ENCODE measurements at places on chromosomes 16 and 17.

DNA sequence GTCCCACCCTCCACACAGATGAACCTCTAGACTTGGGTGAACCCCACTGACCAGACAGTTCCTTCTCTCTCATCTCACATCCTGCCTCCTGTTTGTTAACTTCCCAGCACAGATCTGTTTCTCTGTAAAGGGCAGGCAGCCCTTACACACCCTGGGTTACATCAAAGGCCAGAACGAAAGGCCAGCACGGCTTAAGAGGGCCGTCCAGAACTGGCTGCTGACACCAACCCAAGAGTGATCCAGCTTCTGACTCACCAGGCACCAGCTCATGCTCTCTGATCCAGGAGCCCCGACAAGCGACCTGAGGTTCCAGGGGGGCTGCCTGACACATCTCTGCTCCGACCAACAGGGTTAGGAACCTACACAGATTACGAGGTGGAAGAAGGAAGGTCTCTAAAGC, 86.9 kb downstream of the MRM3 start:
- DNase-seq: no peak

DNA sequence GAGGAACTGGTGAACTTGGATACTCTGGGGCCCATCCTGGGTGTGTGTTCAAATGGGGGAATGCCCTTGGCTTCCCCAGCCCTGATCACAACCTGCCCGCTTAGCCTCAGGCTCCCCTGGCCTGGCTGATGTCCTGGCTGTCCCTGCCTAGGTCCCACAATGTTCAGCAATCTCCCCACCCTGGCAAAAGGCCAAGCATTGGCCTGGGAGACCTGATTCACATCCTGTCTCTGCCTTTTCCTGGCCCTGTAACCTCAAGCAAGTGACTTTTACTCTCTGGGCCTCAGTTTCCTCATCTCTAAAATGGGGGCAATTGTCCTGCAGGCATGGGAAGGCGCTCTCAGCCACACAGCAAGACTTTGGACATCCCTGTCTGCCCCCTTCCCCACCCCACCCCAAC, 14.4 kb downstream of the CPNE2 start:
- no peak for DNase-seq

DNA sequence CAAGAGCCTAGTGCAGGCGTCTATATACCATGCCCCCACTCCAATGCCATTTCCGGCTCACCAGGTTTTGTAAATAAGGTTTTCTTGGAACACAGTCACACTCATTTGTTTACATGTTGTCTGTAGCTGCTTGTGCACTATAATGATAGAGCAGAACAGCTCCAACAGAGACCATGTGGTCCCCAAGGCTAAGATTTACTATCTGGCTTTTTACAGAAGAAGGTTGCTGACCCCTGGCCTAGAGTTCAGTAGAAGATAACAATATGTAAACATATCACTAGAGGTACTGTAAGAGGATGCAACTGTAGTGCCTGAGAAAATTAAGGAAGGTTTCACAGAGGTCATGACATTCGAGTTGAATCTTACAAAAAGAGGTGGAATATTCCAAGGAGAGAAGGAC, 66.3 kb downstream of the CACNG1 start:
- no peak for DNase-seq

DNA sequence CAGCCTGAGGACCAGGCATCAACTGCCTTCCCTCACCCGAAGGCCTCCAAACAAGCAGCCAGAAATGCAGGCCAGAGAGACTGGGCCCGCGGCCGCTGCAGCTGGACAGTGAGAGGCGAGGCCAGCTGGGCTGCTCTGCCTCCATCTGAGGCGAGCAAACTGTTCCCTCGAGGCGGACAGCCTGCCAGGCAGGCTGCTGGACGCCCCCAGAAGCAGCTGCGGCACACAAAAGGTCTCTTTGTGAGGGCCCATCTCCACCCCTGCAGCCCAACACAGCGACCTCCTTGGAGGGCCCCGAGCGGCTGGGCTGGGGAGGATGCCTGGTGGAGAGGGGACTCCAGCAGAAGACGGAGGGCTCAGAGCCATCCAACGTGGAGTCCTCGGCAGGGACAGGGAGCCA, 4.7 kb downstream of the CORO7 start:
- no peak for DNase-seq

DNA sequence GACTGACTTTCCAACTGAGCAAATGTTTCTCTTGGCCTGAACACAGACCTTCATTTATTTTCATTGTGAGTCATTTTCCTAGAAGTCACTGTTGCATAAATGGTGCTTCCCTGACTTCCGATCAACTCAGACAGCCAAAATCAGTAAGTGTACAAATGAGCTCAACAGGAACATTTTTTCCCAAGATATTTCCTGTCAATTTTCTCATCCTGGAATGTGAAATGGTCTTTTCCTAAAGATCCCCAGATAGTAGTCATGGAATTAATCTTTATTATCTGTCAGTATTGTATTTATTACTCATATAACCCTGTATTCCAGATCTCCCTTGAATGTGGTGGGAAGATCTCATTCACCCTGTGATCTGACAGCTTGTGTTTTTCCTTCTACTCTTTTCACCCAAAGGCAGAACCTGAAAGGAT, 360.3 kb upstream of the KIF2B start:
- DNase-seq: no peak

- DNase-seq: no peak
These were observed 40.5 kb upstream of the KCNJ2 start for GRCh38 chr17:70128727-70129238.

DNA sequence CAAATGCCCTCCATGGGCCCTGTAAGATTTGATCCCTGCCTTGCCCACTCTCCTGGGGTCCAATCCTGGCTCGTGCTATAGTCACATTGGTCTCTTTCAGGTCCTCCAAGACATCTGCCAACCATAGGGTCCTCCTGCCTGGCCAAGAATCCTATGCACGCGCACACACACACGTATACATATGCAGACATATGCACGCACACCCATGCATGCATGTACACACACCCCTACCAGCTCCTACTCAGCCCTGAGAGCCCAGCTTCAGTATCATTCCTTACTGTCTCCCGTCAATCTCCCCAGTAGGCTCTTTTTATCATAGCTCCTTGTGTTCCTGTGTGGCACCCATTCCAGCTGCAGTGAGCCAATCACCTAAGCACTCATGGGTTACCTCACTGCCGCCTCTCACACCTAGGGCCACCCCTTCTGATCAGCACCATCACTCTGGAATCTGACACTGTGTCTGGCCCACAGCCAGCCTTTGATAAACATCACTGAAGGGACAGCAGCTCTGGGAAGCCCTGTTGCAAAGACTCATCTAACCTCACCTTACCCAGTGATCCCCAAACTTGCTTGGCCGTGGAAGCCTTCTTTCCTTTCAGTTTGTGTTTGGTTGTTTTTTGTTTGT, 7.9 kb upstream of the DNAH17 start:
- no peak for DNase-seq

DNA sequence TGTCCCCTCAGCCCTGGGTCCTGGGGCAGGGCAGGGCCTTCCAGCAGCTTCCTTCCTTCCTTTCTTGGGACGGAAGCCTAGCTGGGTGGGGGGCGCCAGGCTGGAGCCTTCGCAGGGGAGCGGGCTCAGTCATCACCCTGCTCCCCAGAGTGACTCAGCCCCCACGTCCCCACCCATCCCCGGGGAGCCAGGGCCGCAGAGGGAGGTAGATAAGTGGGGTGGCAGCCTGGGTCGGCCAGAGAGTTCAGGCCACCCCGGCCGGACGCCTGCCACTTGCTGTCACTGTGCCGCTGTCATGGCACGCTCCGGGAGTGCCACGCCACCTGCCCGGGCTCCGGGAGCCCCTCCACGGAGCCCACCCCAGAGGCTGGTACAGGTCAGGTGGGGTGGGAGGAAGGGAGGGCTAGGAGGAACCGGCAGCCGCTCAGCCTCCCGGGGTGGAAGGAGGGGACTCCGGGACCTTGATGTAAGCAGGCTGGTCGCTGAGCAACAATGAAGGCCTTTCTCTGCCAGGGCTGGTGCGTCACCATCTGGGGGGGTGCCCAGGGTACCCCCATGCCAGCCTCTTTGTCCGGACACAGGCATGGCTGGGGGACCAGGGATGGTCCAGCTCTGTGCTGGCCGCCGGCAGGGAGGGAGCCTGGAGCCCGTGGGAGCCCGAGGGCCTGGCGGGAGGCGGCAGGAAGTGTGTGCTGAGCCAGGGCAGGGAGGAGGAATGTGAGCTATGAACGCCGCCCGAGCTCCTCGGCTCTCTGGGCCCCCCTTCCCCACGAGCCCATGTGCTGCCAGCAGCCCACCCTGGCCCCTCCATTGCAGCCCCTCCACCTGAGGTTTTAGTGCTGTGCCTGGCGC, 6.6 kb downstream of the NHERF2 start:
- no peak for DNase-seq

DNA sequence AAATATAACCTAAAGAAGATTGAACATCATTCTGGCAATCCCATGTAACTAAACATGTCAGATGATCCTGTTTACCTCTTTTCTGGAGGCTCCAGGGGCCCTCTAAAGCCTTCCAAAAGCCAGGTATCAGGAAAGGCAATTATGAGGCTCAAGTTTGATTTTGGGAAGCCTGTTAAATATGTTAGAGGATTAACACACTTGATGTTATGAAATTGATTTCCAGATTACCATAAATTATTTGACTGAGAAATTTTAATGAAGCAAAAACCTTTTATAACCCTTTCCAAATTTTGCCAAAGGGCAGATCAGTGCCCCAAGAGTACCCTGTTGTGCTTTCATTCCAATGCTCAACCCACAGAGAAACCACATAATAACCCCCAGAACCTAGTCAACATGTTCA, 29.3 kb downstream of the PHKB start:
- no peak for DNase-seq

GRCh38 chr17:660453-660852, 54.2 kb downstream of the VPS53 start:
- DNase-seq: no peak

- DNase-seq: no peak
These were observed 13.3 kb downstream of the CAVIN1 start for GRCh38 chr17:42409523-42410318.

DNA sequence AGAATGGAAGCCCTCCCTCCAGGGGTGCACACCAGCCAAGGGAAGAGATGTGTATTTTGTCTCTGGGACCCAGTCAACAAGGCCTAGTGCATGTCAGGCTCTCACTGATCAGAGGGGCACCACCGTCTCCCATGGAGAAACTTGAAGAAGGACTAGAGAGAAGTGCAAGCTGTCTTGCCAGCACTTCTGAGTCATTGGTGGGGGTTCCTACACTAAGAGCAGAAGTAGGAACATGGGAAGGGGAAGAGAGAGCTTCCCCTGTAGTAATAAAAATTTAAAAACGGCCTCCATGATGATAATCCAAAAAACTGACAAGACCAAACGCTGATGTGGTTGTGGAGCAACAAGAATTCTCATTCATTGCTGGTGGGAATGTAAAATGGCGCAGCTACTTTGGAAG, 46.3 kb downstream of the DYNLRB2 start:
- no peak for DNase-seq

DNA sequence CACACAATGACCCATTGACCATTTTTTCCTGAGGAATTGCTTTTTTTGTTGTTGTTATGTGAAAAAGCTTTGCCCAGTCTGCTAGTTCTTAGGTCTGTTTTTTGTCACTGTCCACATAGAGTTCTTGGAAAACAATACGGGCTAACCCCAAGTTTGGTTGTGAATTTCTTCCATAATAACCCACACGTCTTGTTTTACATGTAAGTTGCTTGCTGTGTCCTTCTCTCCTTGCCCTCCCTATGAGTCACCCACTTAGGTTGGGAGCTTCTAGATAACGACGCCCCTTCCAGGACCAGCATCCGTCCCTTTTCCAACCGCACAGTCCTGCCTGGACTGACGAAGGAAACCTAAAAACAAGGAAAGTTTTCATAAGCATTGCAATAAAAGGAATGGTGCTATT, 175.3 kb upstream of the HS3ST3A1 start:
- DNase-seq: no peak

DNA sequence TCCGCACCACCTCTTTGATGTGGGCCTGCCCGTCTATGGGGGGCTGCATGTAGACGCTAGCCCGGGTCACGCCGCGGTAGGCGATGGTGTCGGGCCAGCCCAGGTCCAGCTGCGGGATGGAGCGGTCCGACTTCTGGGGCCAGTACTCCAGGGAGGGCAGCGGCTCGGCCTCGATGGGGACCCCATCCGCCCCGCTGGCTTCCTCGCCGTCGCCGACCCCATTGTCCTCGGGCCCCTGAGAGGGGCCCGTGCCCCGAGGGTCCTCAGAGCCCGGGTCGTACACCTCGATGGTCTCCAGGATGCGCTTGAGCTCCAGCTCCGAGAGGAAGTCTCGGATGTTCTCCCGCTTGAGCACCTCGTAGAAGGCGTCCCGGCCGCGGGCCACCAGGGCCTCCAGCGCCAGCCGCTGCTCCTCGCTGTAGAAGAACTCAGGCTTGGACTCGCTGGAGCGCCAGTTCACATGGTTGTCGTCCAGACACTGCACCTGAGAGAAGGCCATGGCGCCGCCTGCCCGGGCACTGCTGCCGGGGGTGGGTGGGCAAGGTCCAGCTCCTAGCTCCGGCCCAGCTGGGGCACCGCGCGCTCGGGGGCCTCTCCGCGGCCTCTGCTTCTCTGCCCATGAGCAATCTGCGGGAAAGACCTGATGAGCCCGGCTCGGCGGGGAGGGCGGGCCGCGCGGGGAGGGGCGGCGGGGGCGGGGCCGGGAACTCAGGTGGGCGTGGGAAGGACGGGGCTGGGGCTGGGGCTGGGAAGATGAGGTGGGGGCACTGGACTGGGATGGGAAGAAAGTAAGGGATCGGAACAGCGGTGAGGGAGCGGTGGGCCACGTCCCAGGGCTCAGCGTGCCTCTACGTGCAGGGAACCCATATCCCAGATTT, 782 bp downstream of the FAM83G start:
- peak; percentile 54 for DNase-seq

DNA sequence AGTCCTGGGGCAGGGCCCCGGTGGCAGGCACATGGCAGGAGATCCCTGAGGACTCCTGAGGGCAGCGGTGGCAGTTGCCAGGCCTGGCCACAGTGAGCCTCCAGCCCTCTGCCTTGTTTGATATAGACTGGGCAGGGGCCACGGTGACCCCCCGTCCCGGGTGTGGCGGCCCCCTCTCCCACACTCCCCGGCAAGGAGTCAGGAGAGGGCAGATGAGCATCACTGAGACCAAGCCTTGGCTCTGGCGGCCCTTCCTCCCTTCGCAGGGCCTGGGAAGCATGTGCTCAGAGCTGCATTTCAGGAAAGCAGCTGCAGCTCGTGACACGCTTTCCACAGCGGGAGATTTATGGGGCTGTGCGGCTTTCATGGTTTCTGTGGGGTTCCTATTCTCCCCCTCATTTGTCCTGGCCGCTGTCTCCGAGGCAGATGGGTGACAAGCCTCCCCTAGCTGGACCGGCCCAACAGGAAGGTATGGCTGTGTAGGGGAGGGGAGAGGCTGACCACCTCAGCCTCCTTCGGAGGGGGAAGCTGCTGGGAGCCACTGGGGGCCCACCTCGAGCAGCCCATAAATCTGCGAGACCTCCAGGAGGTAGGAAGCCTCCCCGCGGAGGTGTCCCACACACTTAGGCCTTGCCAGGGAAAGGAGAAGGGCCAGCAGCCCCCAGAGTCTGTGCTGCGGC, 211.4 kb downstream of the NTN1 start:
- no peak for DNase-seq

DNA sequence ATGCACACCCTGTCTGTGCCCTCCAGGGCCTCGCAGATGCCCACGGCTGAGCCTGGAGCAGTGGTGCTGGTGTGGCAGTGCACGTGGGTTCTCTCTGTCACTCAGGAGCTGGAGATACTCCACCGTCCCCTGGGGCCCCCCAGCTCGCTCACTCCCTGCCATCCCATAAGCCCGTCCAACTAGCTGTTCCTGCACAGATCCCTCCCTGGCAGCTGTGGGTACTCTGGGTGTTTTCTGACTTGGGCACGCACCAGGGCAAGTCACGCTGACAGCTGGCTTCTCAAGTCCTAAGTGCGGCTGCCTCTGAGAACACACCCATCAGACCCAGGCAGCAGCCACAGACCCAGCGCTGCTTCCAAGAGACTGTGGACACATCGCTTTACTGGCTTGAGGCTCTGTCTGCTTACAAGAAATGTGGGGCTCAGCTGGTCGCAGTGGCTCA, 25.4 kb upstream of the ITGB4 start:
- no peak for DNase-seq
